ENCODE measurements at places on chromosomes 2 and 18.

DNA sequence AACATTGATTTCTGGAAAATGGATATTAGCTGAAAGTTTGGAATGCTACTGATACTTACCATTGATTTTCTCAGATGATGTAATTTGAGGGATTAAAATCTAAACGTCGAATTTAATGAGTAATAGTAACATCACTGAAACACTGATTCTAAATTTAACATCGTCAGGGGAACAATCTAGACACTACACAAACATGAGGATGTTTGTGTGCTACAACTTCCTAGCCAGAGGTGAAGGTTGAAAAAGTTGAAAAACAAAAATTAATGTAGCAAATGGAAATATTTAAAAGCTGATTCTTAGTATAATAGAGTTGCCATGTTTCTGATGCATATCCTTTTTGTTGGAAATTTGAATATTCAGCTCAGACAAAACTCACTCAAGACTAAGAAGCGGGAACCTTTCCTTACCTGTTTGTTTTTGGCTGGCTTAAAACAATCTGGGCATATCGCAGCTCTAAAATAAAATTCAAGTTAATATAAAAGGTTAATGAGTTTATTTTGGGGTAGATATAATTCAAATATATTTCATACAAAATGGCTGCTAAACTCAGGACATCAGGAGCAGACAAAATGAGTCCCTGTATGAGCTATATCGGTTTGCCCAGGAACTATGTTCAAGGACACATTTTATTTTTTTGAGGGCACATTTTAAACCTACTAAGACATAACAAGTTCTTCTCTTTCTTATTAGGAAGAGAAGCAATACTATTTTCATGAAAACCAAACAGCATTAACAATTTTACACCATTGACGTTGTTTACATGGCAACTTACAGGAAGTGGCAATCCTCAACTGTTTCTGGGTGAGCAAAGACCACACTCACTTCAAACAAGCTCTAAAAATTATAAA lies 52.6 kb upstream of the PEX13 start:
- no peak for DNase-seq

GRCh38 chr18:37243741-37244140 lies 321.9 kb downstream of the CELF4 start:
- DNase-seq: no peak

GRCh38 chr2:191501561-191502168 lies 176.3 kb upstream of the NABP1 start:
- no peak for DNase-seq

DNA sequence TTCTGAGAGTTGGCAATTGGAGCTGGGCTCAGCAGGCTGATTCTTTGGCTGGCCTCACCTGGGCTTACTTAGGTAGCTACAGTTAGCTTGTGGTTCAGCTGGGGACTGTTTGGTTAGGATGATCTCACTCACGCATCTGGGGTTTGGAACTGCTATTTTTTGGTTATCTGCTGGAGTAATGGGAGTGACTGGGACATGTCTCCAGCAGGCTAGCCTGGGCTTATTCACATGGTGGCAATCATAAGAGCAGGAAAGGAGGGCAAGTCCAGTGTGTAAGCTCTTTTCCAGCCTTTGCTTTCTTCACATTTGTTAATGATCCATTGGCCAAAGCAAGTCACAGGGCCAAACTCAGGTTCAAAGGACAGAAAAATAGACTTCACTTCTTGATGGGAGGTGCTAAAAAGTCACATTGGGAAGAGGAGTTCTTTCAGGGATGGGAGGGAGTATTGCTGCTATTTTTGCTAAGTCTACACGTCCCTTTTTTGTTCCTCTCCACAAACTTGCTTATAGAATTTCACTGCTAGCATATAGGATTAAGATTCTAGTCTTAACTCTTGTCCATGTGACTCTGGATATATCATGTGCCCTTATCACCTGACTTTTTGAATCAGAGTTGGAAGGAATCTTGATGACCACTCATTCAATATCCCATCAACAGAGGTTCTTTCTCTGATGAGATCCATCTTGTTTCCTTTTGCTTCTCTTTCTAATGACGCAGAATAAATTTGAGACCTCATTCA lies 174.0 kb downstream of the ZFP36L2 start:
- DNase-seq: no peak

DNA sequence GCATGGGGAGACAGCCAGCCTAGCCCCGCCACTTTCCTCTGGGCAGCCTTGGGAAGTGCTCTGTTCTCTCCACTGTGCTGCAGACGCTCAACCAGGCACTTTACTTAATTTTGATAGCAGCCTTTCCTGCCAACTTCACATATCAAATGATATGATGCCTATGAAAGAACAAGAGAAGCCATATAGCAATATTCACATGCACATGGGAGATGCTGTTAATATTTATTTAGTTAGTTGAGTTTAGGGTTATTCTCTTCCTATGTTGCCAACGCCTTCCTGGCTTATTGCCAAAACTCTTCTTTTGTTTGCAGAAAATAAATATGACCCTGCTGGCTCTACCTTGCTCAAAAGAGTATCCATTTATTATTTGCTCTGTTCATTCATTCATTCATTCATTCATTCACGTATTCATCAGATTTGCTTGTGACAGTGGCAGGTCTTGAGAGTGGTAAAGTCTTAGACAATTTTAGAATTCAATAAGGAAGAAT lies 99.3 kb downstream of the GATA6 start:
- DNase-seq: no peak

DNA sequence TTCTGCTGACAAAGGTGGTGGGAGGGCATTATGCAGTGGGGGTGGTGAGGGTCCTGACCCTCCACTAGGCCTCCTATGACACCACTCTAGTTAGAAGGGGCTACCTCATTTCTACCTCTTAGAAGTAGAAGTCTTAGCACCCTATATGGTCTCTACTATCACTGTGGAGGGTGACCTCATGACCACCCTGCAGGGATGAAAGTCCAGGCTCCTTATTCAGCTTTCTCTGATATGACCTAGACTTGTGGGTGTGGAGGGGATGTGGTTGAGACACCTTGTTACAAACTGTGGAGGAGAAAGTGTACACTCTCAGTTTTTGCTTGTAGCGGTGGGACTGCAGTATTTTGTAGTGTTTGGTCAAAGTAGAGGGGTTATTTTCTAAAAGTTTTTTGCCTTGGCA lies 18.6 kb downstream of the TMEM182 start:
- no peak for DNase-seq

- no peak for DNase-seq
Observed at GRCh38 chr18:10234912-10235660, 219.3 kb upstream of the APCDD1 start.

DNA sequence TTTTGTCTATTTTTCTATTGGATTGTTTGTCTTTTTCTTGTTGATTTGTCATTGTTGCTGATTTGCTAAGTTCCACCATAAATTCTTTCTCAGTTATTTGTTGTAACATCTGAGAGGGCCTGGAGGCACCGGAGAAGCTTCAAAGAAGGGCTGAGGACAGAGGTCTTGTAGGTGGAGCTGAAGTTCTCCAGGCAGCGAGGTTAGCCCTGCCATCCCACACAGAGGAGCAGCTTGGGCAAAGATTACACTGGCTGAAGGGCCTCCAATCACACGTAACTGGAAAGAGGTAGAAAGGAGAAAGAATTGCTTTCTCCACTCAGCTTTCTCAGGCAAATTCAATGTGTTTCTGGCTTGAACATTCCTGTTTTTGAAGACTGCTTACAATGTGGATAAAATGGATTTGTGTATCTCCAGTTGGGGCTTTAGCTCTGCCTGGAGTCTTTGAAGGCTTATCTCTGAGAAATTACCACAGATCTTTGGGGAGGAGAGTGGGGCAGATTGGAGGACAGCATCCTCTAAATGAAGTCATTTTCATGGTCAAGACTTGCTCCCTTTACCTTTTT lies 21.1 kb upstream of the EMILIN2 start:
- no peak for DNase-seq

- no peak for DNase-seq
Observed at GRCh38 chr2:126676221-126677175, 20.5 kb downstream of the GYPC start.

- DNase-seq: no peak
Observed at GRCh38 chr2:105929516-105929915, 184.8 kb downstream of the NCK2 start.

- no peak for DNase-seq
Observed at GRCh38 chr2:105368759-105369408, 30.0 kb downstream of the FHL2 start.

- no peak for DNase-seq
Observed at GRCh38 chr2:19048593-19049266, 309.7 kb downstream of the OSR1 start.

DNA sequence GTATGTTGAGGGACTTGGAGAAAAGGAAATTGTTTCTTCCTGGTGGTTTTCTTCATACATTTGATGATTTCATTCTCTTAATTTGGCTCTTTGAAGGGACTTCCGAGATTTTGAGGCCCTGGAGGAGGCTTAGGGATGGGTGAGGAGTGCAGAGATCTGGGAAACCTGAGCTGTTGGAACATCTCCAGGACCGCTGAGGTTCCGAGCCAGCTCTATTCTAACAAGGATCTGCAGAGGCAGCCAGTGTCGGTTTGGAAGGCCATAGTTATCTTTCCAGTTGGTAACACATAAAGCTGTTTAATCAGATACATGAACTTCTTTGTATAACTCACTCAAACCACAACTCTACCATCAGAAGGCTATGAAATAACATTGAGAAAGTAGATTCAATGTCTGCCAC lies 70.3 kb upstream of the UPP2 start:
- no peak for DNase-seq

DNA sequence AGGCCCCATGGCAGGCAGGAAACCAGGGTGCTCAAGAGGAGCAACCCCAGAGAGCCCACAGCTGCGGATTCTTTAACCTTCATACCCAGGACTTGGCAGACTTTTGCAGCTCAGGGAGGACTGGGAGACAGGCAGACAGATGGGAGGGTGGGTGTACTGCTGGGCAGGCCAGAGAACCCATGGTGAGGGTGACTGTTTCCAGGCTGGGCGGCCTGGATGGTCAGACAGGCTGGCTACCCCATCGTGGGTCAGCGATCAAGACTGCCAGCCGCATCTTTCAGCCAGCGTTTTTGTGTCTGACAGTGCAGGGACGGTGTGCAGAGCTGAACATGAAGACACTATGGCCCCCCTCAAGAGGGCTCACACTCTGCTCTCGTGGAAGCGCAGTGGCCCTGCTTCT lies 82.2 kb downstream of the MARCO start:
- DNase-seq: no peak

GRCh38 chr2:128196471-128196931 lies 105.5 kb downstream of the UGGT1 start:
- DNase-seq: no peak

DNA sequence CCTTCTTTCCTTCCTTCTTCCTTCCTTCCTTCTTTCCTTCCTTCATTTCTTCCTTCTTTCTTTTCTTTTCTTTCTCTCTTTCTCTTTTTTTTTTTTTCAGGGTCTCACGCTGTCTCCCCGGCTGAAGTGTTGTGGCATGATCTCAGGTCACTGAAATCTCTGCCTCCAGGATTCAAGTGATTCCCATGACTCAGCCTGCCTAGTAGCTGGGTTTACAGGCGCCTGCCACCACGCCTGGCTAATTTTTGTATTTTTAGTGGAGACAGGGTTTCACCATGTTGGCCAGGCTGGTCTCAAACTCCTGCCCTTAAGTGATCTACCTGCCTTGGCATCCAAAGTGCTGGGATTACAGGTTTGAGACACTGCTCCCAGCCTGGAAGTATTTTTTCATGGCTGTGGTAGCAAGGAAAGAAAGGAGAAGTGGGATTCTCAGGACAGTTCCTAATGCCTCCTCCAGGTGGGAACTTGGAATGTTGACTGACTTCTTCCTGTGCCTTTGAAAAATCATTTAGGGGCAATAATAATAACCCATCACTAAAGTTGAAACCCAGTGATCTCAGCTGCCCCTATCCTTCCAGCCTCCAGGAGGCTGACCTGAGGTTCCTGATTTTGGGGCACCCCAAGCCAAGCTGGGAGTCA lies 89.3 kb upstream of the CELF4 start:
- DNase-seq: no peak

DNA sequence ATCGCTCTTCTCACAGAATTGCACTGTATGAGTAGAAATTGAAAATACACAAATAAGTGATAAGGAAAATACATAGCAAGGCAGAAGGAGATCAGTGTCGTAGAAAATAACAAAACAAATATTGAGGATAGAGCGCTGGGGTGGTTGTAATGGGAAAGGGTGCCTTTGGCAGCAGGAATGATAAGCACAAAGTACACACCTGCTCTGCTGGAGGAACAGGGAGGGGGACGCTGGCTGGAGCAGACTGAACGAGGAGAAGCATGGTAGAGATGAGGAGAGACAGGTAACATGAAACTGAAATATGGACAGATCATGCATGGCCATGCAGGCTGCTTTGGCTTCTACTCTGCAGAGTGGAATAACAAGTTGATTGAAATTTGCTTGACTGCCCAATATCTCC lies 181.2 kb upstream of the FSHR start:
- no peak for DNase-seq

DNA sequence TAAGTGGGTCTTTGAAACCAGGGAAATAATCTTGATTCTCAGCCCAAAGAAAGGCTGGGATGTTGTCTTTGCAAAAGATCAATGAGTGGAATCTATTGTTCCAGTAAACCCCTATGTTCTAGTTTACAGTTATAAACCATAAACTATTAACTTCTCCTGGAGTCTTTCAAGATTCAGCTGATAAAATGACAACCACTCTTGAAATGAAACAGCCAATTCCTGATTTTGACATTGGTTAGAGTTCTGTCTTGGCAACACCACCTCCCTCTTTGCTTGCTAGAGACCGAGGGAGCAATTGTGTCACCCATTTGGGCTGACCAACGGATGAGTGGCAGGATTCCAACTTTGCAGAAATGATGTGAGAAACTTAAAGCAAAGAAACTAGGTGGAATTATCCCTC lies 746.9 kb downstream of the SLC4A3 start:
- no peak for DNase-seq

DNA sequence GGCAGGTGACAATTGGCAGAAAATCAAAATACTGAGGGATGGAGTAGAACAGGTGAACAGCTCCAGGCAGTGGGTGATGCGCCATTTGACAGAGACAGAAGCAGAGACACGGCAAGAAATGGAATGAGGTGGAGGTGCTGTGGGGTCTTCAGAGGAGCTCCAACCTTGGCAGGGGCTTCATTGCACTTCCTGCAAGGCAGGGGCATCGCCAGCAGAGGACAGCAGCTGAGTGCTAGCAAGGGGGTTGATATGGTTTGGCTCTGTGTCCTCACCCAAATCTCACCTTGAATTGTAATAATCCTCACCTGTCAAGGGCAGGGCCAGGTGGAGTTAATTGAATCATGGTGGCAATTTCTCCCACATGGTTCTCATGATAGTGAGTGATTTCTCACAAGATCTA lies 42.8 kb downstream of the CCDC68 start:
- no peak for DNase-seq

DNA sequence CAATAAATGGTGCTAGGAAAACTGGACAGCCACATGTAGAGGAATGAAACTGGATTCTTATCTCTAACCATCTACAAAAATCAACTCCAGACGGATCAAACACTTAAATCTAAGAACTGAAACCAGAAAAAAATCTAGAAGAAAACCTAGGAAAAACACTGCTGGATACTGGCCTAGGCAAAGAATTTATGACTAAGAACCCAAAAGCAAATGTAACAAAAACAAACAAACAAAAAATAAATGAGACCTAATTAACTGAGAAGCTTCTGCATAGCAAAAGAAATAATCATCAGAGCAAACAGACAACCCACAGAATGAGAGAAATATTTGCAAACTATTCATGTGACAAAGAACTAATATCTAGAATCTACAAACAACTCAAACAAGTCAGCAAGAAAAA lies 314.0 kb upstream of the REV1 start:
- DNase-seq: no peak

GRCh38 chr2:55014962-55015939 lies 35.0 kb downstream of the RTN4 start:
- DNase-seq: no peak

- DNase-seq: no peak
Observed at GRCh38 chr2:241314226-241315092, 1.0 kb downstream of the HDLBP start.

Data from activated CD8-positive, alpha-beta memory T cell treated with anti-CD3 and anti-CD28 coated beads for 24 hours (primary cell).